ENCODE measurements at places on chromosomes 2 and 18.

- no peak for DNase-seq
Observed at GRCh38 chr2:11011359-11011758, 99.6 kb downstream of the KCNF1 start.

- no peak for DNase-seq
Observed at GRCh38 chr2:197908156-197908555, 103.8 kb downstream of the PLCL1 start.

GRCh38 chr18:63159590-63159989 is 160.0 kb downstream of the BCL2 start:
- DNase-seq, result no peak

DNA sequence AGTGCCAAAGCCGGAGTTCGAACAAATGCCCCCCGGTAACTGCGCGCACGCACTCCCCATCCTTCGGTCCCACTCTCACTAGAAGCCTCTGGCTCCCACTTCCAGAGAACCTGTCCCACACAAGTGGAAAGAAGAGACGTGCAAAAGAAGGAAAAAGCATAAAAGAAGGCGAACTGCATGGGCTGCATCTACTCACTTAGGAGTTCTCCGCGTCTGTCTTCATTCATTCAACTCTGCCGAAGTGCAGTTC is 312 bp downstream of the NR4A2 start:
- no peak for DNase-seq

GRCh38 chr2:98463988-98464771 is 19.5 kb downstream of the INPP4A start:
- DNase-seq, result no peak

GRCh38 chr2:233011702-233012131 is 1.3 kb downstream of the NGEF start:
- no peak for DNase-seq

GRCh38 chr18:13611601-13612195 is 114.7 kb downstream of the FAM210A start:
- no peak for DNase-seq

DNA sequence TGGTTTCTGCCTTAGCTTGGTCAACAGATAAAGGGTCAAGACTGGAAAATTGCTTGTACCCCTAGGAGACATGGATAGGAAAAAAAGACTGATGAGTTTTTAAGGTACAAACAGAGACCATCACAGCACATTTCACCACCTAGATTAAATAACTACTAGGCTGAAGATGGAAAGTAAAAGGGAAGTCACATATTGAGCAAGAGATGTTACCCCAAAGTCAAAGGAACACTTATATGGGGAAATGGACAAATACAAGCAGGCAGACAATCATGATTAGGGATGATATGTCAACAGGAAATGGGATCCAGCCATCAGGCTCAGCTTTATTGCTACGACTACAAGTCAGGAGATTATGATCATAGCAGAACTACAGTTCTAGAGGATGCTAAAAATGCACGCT is 1643.1 kb upstream of the CELF4 start:
- DNase-seq, result no peak

GRCh38 chr18:79899609-79900445 is 51.6 kb downstream of the SLC66A2 start:
- no peak for DNase-seq

DNA sequence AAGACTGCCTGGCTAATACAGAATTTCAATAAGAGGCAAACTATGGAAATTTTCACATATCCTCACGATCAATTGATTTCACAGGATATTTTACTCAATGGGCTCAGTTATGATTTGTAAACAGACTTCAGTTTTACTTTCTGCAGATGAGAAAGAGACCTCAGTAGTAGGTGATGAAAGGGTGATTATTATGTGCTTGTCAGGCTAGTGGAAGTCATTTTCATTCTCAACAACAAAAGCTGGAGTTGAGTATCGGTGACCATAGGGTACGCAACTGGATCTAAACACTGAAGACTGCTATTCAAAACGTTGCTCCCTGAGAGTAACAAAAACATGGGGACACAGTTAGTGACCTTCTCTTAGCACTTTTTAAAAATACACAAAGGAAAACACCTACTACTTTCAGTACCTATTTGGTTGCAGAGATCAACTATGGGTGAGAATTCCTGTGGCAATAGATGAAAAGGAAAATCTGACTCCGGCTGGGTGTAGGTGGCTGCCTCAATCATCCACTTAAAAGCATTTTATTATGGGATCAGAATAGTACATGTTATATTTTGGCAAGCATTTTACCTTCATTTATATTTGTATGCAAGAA is 126.2 kb upstream of the VRK2 start:
- DNase-seq, result no peak

DNA sequence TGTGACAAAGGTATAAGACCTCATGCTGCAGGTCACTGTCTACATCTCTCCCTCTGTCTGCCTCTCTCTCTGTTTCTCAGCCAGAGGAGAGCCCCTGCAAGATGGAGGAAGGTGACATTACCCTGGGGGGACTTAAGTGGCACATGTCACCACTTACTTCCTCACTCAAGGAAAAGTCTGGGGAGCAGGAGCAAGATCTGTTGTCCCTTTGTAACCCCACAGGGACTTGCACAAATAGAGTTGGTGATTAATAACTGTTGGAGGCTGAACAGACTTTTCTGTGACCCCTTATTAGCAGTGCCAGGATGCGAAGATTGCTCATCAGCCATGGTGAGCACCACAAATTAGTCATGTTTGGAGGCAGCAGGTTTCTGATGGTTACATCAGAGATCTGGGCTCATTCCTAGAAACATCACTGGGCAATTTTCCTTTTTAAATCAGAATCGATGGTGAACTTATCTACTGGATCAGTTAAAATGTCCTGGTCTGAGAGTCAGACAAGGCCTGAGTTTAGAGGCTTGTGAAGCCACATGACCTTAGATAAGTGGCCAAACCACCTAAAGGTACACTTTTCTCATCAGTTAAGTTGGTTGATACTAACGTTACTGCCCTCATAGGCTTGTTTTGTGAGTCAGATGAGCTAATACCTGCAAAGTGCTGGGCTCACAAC is 81.2 kb upstream of the LTBP1 start:
- no peak for DNase-seq

GRCh38 chr2:160076914-160077313 is 14.5 kb upstream of the PLA2R1 start:
- no peak for DNase-seq

DNA sequence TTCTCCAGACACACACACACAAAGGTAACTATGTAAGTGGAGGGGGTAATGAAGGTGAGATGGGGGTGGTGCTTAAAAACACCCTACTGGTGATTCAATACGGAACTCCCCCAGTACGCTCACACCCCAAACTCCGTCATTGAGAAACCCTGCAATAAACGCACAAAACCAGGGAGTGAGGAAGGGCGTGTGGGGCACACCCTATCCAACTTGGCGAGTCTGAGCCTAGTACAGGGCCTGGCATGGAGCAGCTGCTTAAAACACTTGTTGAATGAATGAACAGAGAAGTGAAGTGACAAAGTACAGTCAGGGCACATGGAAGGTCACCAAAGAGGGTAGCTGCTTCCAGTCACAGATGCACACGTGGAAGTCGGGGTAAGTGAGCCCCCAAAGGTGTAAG is 146.8 kb upstream of the SMAD2 start:
- DNase-seq, result no peak

GRCh38 chr2:237422309-237422708 is 8.3 kb upstream of the COL6A3 start:
- peak; percentile 11 for DNase-seq

- DNase-seq, result no peak
Observed at GRCh38 chr2:201148434-201148990, 32.5 kb downstream of the CFLAR start.

- no peak for DNase-seq
Observed at GRCh38 chr2:181892799-181893435, 1.4 kb downstream of the ITPRID2 start.

DNA sequence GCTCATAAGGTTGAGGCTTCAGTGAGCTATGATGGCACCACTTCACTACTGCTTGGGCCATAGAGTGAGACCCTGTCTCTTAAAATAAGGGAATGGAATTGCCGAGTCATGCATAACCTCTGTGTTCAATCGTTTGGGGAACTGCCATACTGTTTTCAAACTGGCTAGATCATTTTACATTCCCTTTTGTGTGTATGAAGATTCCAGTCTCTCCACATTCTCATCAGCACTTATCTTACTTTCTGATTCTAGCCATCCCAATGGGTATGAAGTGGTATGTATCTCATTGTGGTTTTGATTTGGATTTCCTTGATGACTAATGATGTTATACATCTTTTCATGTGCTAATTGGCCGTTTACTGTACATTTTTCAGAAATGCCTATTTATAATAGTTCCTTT is 23.7 kb downstream of the MARCHF7 start:
- DNase-seq, result no peak

DNA sequence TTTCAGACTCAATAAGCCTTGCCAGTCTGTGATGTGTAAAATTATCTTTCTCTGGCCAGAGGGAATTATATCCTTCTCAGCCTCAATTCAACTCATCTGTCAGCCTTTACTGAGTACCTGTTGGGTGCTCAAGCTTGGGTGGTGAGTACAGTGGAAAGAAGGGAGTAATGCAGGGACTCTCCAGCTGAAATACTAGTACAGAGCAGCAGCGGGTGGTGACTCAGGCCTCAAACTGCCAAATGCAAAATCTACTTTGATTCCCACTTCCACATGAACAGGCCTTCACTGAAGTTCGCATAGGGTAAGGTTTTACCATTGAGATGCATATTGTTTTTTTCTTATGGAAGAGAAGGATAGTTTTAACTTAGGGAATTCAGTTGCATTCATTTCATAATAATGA is 326.8 kb downstream of the LRRTM1 start:
- no peak for DNase-seq

DNA sequence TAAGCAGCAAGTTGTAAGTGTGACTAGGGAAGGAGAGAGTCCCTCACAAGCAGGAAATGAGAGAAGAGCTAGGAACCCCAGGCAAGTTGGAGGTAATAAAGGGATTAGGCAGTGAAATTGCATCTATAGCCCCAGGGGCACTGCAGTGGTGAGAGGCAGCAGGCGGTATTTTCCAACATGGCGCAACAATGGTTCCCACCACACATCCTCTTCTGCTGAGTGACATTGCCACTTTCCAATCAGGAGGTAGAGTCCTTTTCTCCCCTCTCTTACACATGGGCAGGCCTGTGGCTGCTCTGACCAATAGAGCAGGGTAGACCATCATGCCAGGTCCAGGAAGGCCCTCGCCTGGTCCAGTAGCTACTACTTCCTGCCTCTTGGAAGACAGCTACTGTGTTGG is 86.6 kb downstream of the DNER start:
- DNase-seq, result no peak

- no peak for DNase-seq
Observed at GRCh38 chr2:207458582-207458981, 71.2 kb upstream of the CREB1 start.

GRCh38 chr18:50042611-50043010 is 152.3 kb downstream of the MYO5B start:
- DNase-seq, result no peak

GRCh38 chr2:152874955-152875354 is 156.5 kb downstream of the ARL6IP6 start:
- no peak for DNase-seq

DNA sequence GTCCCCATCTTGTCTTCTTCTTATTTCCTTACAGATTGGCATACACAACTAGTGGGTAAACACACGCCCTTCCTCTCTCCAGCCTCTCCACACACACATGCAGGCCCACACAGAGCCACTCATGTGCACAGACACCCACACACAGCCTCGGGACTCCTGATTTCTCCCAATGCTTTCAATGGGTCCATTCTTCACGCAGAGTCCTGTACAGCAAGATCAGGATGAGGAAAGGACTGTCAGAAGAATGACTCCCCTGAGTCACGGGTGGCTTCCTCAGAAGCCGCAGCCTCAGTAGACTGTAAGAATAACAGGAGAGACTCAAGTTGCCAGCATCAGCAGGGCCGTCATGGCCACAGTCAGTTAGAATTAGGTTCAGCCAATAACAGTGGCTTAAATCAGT is 109.1 kb upstream of the GLI2 start:
- DNase-seq, result no peak

- DNase-seq, result no peak
Observed at GRCh38 chr2:128292599-128293425, 25.9 kb downstream of the HS6ST1 start.

- DNase-seq, result no peak
Observed at GRCh38 chr2:215961981-215962380, 51.4 kb downstream of the MREG start.

DNA sequence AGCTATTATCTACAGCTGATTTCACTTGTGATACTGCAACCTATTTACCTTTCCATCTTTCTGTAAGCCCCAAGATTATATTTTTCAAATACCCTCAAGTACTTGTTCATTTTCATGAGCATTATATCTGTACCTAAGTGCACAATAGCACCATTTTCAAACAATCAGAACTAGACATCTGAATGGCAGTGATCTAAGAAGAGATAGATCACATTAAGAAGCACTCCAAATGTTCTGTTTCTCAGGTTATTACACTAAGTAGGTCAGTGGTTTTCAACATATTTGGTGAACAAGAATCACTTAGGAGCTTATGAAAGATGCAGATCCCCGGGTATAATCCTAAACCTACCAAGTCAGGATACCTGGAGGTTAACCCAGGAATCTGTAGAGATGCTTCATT is 872.7 kb downstream of the DCDC2C start:
- no peak for DNase-seq

GRCh38 chr18:76495435-76496193 is 572 bp upstream of the ZNF516 start:
- peak; percentile 86 for DNase-seq

- DNase-seq, result no peak
Observed at GRCh38 chr2:212427638-212428037, 111.0 kb downstream of the ERBB4 start.

DNA sequence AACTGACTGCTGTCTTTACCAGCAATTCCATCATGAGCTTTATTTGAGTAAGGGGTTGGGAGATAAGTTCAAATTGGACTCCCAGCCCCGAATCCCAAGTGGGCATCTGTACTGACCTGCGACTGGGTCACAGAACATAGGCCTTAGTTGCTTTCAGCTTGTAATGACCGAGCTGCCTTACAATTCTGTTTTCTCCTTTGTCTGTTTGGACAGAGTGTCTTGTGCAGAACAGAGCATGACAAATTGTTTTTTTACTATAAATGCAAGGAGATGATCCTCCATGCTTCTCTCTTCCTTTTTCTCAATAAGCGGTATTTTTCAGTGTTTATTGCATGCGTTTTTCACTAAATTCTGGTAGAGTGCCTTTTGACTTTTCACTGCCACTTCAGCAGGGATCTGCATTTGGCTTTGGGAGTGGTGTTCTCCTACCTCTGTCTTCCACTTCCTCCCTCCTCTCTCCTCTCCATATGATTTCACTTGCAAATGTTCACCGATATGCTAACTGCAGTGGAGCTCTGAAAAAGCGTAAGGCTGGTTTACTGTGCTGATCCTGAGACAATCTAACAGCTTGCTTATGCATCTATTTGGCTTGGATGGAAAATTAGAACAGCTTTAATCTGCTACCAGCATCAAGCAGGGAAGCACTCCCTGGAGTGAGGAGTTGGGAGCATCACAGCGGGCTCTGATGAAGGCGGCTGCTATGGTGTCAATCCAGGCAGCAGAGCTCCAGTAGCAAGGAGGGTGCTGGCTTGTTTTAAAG is 158.8 kb upstream of the SMIM21 start:
- DNase-seq, result no peak

DNA sequence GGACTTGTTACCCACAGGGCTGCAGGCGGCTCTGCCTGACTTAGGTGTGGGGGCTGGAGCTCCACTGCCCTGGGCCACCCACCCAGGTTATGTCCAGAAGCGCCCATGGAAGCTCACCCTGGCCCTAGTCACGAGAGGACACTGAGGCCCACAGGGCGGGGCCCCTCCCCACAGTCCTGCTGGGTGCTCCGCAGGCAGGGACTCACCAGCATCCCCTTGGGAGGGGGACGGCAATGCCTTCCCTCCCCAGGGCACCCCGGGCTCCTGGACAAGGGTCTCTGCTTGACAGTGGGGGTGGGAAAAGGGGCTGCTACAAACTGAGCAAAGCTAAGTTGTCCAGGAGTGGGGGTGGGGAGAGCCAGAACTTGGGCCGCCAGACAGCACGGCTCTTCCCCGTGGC is 60.5 kb downstream of the AQP12A start:
- no peak for DNase-seq
